ENCODE measurements at places on chromosomes 3 and 15. TPM values are rescaled to one million over a fixed set of nuclear protein-coding genes. Genes with fewer than 3 reads are reported as not detected.

The CIP2A gene
- 71.3 TPM for total RNA-seq

The DLL4 gene
- total RNA-seq = 0.12 TPM

The ALDH1L1 gene
- total RNA-seq = not detected

The PODXL2 gene
- 1.4 TPM for total RNA-seq

The REC114 gene
- not detected for total RNA-seq

The RTF1 gene
- total RNA-seq = 43.4 TPM

The C3orf85 gene
- not detected for total RNA-seq

The CAPN7 gene
- 28.4 TPM for total RNA-seq

The TNFAIP8L3 gene
- 4.1 TPM for total RNA-seq

The GOLGA8J gene
- 1.1 TPM for total RNA-seq

The MUC4 gene
- total RNA-seq = 0.03 TPM

The DNAH12 gene
- not detected for total RNA-seq

The NTRK3 gene
- not detected for total RNA-seq
